Sigmoid colon (tissue), 7 donors: ENCODE measurements at places on chromosomes 3 and 15. TPM values are rescaled to one million over a fixed set of nuclear protein-coding genes. Genes with fewer than 3 reads are reported as not detected.

DNA sequence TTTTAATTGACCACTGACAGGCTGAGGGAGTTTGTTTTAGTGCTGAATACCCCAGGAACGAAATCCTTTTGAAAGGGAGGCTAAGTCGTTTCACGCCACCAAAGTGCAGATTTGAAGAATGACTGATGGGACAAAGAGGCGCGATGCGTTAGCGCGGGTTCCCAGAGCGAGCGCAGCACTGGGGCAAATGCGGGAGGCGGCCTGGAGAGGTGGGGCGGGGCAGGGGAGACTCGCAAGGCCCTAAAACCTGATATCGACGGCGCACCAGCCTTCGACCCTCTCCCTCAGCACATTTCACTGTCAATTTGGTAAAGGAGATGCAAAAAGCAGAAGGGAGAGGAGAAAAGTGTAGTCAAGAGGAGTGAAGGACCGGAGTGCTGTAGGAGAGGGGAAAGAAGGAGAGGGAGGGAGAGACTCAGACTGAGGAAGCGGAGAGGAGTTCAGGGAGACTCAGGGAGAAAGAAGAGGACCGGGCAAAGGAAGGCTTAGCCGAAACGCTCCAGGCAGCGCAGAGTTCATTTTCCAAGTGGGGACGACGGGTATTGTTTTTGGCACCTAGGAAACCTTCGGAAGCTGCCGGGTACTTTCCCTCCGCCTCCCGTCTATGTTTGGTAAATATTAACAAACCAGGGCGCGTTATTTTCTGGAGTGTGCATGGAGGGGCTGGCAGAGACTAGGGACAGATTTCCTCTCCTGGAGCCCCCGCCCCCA lies 3.8 kb upstream of the FOXB1 start:
- H3K27ac ChIP-seq = no peak overlapping the region
- H3K4me1 ChIP-seq = peaks cover 30% of the 10 kb centered on the region
- DNase-seq = no peak
- H3K36me3 ChIP-seq = no peaks in the 10 kb centered on the region

DUOX1 gene
- total RNA-seq = 0.27 TPM

GRCh38 chr3:185658504-185658912 lies 72.4 kb downstream of the SENP2 start:
- peaks cover 38% of the 10 kb centered on the region for H3K4me1 ChIP-seq
- no peak overlapping the region for H3K4me3 ChIP-seq
- no peaks in the 10 kb centered on the region for H3K36me3 ChIP-seq
- peak overlapping the region; percentile 73 for H3K27ac ChIP-seq
- peak; percentile 91 for DNase-seq
- no peaks in the 10 kb centered on the region for H3K27me3 ChIP-seq

NMD3 gene
- 58.3 TPM for total RNA-seq

PLA2G4B gene
- 5.0 TPM for total RNA-seq

DNA sequence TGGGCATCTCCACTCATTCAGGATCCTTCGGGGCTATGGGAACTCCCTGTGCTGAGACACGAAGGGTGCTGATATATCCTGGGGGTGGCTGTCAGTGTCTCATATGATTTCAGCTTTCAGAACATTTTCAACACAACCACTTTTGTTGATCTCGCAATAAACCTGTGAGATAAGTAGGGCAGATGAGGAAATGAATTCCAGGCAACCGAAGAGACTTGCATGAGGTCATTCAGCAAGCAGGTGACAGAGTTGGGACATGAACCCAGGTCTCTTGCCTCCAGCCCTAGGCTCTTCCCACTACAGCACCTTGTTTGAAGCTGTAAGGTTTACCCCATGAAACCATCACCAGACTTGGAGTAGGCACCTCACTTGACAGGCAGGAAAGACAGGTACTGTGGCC lies 16.6 kb downstream of the DUOX1 start:
- H3K36me3 ChIP-seq = no peaks in the 10 kb centered on the region
- no peaks in the 10 kb centered on the region for H3K4me1 ChIP-seq
- H3K4me3 ChIP-seq = no peak overlapping the region
- DNase-seq = no peak

DNA sequence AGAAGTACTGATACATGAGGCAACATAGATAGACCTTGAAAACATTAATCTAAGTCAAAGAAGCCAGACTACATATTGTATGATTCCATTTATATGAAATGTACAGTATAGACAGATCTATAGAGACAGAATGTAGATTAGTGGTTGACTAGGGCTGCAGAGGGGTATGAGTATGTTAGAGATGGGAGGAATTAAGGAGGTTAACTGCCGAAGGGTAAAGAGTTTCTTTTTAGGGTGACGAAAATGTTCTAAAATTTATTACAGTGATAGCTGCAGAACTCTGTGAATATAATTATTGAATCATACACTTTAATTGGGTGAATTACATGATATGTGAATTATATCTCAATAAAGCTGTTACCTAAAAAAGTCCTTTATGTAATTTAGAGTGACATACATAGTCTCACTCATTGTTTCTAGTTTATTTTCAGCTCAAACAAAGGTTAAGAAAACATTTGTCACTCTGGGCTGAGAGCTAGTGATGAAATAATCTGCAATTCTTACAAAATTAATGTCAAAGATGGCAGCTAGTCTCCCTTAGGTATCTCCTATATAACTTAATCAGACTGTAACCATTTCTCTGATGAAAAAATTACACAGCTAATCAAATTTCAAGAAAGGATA lies 61.4 kb downstream of the DENND4A start:
- DNase-seq = no peak
- H3K36me3 ChIP-seq = peaks cover 8% of the 10 kb centered on the region
- no peaks in the 10 kb centered on the region for H3K4me1 ChIP-seq
- no peaks in the 10 kb centered on the region for H3K27me3 ChIP-seq
- H3K4me3 ChIP-seq = no peak overlapping the region

GOLGA8M gene
- total RNA-seq = 0.71 TPM

GRCh38 chr3:33372218-33373081 lies 67.8 kb downstream of the UBP1 start:
- H3K4me3 ChIP-seq = no peak overlapping the region
- H3K27ac ChIP-seq = no peak overlapping the region
- H3K36me3 ChIP-seq = no peaks in the 10 kb centered on the region
- DNase-seq = no peak
- no peaks in the 10 kb centered on the region for H3K27me3 ChIP-seq

CPEB1 gene
- 13.2 TPM for total RNA-seq

DNA sequence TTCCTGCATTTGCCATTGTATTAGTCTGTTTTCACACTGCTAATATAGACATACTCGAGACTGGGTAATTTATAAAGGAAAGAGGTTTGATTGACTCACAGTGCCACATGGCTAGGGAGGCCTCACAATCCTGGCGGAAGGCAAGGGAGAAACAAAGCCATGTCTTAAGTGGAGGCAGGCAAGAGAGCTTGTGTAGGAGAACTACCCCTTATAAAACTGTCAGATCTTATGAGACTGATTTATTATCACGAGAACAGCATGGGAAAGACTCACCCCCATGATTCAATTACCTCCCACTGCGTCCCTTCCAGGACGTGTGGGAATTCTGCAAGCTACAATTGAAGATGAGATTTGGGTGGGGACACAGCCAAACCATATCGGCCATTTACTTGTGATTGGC lies 27.8 kb downstream of the YEATS2 start:
- H3K27me3 ChIP-seq = no peaks in the 10 kb centered on the region
- DNase-seq = no peak
- H3K4me1 ChIP-seq = no peaks in the 10 kb centered on the region
- H3K36me3 ChIP-seq = peaks cover 38% of the 10 kb centered on the region
- H3K27ac ChIP-seq = no peak overlapping the region

ABHD17C gene
- total RNA-seq = 2.9 TPM

DNA sequence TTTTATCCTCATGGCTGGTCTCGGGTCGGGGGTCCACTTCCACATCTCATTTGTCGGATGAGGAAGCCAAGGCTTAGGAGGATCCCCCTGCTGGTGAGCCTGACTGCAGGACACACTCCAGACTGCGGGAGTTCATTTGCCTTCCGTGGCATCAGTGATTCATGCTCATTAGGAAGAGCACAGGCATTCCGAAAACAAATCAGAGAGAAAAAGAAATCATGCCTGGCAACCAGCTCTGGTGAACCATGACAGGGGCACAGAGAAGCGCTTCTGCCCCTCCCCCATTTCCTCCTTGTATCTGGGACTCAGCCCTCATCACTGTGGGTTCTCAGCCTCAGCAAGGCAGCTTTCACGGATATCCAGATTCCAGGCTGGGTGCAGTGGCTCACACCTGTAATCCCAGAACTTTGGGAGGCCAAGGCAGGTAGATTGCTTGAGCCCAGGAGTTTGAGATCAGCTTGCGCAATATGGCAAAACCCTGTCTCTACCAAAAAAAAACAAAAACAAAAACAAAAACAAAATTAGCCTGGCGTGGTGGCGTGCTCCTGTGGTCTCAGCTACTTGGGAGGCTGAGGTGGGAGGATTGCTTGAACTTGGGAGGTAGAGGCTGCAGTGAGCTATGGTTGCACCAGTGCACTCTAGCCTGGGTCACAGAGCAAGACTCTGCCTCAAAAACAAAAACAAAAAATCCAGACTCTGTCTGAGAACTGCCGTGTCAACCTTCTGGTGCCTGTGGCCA lies 28.4 kb downstream of the IRAK2 start:
- H3K4me1 ChIP-seq = peaks cover 74% of the 10 kb centered on the region
- no peaks in the 10 kb centered on the region for H3K36me3 ChIP-seq
- no peak for DNase-seq
- H3K27ac ChIP-seq = peak overlapping the region; percentile 86
- H3K27me3 ChIP-seq = no peaks in the 10 kb centered on the region

DNA sequence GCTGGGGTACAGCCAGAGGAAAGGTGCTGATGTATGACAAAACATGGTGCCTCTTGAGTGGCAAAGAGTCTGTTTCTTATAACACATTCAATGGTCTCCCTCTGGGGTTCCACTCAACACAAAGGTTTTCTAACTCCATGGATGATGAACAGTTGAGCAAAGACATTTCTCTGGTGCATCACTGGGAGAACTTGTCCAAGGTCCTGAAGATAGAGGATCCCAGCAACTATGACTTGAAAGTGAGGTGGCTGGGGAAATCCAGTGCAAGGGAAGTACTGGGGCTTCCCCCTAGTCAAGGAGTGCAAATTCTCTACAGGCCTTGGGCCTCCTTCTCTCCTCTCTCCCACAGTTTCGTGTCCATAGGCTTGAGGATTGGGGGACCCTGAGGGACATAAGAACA lies 431.1 kb downstream of the WDR72 start:
- no peaks in the 10 kb centered on the region for H3K4me1 ChIP-seq
- no peak overlapping the region for H3K27ac ChIP-seq
- no peaks in the 10 kb centered on the region for H3K36me3 ChIP-seq
- DNase-seq = no peak
- H3K27me3 ChIP-seq = no peaks in the 10 kb centered on the region
- H3K4me3 ChIP-seq = no peak overlapping the region

GRCh38 chr15:75129788-75130187 lies 71.9 kb upstream of the C15orf39 start:
- no peak overlapping the region for H3K27ac ChIP-seq
- DNase-seq = no peak
- no peaks in the 10 kb centered on the region for H3K27me3 ChIP-seq
- no peaks in the 10 kb centered on the region for H3K36me3 ChIP-seq

- no peaks in the 10 kb centered on the region for H3K4me1 ChIP-seq
- no peaks in the 10 kb centered on the region for H3K27me3 ChIP-seq
- no peak overlapping the region for H3K27ac ChIP-seq
Observed at GRCh38 chr15:54150255-54150654, 172.0 kb downstream of the UNC13C start.

DNA sequence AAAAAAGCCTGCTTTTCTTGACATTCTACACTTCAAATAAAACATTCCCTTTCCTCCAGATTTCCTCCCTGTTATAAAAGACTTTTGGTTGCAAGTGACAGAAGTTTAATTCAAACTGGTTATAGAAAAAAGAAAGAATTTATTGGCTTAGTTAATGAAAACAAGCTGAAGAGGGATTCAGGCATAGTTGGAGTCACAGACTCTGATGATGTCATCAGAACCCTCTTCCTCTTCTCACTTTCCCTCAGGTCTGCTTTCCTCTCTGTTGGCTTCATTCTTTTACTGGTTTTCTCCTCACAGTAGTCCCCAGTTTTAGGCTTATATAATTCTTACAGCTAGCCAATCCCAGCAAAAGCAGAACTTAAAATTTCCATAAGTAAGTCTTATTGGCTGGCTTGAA lies 32.0 kb upstream of the MBNL1 start:
- no peaks in the 10 kb centered on the region for H3K36me3 ChIP-seq
- no peak overlapping the region for H3K27ac ChIP-seq
- H3K27me3 ChIP-seq = no peaks in the 10 kb centered on the region
- H3K4me1 ChIP-seq = peaks cover 19% of the 10 kb centered on the region
- DNase-seq = no peak

PLA2G4D gene
- total RNA-seq = not detected

TNFSF10 gene
- total RNA-seq = 36.4 TPM

DNA sequence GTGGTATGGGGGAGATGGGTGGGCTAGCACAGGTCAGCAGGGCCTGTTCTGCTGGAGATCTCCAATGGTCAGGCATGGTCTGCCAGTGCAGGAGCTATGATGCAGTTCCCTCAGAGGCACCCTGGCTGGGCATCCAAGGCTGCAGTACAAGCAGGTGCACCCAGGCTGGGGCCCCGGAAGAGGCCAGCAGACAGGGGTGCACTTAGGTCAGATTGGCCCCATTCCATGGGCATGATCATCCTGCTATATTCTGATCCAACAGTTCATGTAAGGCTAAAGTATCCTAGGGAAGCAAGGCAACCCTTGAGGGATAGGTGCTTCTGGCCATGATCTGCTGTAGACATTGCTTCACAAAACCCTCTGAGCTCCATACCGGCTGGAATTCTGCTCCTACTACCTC lies 53.5 kb downstream of the STRIT1 start:
- no peak overlapping the region for H3K27ac ChIP-seq
- H3K27me3 ChIP-seq = no peaks in the 10 kb centered on the region
- no peaks in the 10 kb centered on the region for H3K4me1 ChIP-seq
- DNase-seq = no peak
- H3K36me3 ChIP-seq = no peaks in the 10 kb centered on the region

- no peak overlapping the region for H3K27ac ChIP-seq
- DNase-seq = no peak
- H3K4me1 ChIP-seq = no peaks in the 10 kb centered on the region
- no peaks in the 10 kb centered on the region for H3K36me3 ChIP-seq
- no peak overlapping the region for H3K4me3 ChIP-seq
Observed at GRCh38 chr3:102757950-102758349, 323.1 kb downstream of the ZPLD1 start.

DNA sequence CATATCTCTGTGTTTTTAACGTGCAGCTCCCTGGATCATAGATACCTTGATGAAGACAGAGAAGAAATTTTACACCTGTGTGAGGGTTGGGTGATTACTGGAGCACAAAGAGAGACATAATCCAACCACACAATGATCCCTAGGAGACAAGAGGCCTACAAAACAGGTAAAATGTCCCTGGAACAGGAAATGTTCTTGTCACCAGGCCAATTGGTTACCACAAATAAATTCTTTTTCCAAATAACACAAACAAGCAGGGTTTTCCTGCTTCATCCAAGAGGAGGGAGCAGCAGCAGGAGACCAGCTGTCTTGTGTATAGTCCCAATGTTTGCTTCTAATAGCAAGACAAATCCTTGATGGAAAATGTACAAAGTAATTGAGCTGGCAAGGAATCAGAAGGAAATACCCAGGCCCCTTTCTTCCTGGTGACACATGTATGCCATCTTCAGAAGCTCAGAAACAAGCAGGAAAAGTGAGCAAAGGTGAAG lies 1.4 kb downstream of the MGLL start:
- peak overlapping the region; percentile 95 for H3K4me3 ChIP-seq
- H3K27ac ChIP-seq = peak overlapping the region; percentile 88
- no peaks in the 10 kb centered on the region for H3K27me3 ChIP-seq
- DNase-seq = no peak
- peaks cover 46% of the 10 kb centered on the region for H3K4me1 ChIP-seq
- peaks cover 5% of the 10 kb centered on the region for H3K36me3 ChIP-seq
